ENCODE measurements at places on chromosomes 5 and 9.

- no peak for ATAC-seq
Measured at GRCh38 chr9:110451726-110452125, 114.1 kb upstream of the TXNDC8 start.

DNA sequence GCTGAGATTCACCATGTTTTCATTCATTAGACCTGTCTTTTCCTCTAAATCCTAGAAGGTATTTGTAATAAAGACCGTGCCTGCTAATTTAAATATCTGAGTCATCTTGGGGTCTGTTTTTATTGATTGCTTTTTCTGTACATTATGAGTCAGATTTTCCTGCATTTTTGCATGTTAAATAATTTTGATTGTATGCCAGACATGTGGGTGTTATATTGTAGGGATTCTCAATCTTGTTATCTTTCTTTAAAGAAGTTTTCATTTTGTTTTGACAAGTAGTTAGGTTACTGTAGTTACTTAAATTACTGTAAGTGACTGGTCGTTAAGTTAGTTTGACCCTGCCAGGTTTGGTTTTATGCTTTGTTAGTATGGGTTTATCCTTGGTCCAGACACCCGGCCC is 35.1 kb downstream of the EXOSC2 start:
- ATAC-seq: no peak

- ATAC-seq: peak; percentile 33
Measured at GRCh38 chr5:83472508-83473345, 1.2 kb downstream of the VCAN start.

DNA sequence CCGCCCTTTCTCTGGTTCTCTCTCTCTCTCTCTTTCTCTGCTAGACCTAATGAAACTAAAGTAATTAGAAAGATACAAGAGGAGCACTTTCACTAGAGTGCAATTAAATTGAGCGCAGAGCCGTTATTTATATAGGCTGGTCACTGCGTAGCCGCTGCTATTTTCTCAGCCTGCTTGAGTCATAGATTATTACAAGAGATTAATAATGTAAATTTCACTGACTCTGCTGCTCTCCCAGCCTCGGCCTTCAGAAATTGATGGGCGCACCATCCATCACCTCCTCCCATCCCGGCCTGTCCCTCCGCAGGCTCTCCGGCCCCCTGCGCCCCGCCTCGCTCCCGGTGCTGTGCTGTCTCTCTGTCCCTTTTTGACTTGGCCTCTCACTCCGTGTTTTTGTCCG is 268.0 kb upstream of the MVB12B start:
- ATAC-seq: peak; percentile 64

DNA sequence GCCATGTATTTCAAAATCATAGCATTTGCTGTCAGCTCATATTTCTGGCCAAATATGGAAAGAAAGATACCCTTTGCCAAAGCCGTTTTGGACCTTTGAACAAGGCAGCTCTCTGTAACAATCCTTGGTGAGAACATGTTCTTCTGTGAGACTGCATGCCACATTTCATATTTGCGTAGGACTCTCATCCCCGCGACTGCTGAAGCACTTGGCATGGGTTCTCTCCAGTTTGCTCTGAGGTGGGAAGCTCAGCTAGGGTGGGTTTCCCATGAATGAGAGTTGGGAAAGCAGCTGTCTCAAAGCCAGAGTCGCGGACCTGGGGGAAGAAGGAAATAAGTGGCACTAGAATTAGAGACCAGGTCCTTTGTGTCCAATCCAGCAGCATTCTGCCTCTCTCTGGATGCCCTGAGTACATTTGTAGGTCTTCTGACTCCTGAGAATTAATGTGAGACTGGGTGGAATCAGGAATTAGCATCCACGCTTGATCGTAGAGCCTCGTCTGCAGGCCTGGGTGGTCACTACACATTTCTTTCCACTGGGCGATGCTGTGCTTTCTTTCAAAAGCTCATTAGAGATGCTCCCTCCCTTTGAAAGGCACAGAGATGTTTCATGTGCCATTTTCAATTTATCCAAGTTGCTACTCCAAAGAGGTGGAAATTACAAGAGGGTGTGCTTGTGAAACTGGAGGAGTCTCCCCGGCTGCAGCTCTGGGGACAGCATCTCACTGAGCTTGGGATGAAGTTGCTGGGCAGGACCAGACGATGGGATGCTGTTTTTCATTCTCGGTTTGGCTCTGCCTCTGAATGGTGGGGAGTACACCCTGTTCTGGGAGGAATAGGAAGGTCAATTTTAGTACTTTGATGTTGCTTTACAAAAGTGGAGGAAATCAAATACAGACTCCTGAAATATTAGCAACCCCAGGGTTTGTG is 197.2 kb downstream of the GADD45G start:
- no peak for ATAC-seq

DNA sequence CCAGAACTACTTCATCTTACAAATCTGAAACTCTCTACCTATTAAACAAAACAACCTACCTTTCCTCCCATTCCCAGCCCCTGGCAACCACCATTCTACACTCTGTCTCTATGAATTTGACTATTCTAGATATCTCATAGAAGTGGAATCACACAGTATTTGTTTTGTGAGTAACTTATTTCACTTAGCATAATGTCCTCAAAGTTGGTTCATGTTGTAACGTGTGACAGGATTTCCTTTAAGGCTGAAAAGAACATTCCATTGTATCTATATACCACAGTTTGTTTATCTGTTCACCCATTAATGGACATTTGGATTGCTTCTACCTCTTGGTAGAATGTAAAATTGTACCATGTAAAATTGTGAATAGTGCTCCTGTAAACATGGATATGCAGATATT is 70.1 kb upstream of the NXNL2 start:
- ATAC-seq: no peak

DNA sequence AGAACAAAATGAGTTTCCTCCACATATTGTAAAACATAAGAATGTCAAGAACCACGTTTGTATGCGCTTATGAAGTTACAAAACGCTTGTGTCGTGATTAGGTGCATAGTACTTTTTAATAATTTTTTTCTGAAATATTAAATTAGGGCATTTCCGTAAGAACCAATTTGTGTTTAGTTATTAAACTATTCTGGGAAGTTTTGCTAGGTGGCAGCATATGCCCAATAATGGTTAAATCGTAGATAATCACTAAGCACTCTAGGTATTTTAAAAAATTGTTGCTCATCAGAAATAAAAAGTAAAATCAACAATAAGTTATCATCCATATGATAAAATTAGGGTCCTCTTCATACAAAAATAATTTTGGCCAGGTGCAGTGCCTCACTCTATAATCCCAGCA is 5.4 kb downstream of the SRFBP1 start:
- no peak for ATAC-seq

DNA sequence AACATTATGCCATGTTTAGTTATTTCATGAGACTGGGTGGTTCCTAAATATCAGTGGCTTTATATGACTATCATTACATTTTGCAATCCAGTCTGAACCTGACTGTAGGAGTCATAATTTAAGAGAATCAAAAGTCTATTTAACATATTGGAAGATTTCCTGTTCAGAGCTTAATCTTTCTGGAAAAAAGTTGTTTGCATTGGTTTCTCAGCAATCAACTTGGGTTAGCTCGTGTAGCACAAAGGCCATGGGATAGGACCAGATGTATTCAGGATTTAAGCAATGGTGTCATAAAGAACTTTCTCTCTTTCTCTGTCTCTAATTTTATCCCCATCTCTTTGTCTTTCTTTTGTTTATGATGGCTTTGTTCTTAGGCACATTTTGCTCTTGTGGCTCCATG is 296.0 kb upstream of the KCNN2 start:
- no peak for ATAC-seq

Measured in SK-N-SH treated with all-trans-retinoic acid at 6 μM for 48 hours (cell line).